ENCODE measurements at places on chromosomes 5 and 9.

DNA sequence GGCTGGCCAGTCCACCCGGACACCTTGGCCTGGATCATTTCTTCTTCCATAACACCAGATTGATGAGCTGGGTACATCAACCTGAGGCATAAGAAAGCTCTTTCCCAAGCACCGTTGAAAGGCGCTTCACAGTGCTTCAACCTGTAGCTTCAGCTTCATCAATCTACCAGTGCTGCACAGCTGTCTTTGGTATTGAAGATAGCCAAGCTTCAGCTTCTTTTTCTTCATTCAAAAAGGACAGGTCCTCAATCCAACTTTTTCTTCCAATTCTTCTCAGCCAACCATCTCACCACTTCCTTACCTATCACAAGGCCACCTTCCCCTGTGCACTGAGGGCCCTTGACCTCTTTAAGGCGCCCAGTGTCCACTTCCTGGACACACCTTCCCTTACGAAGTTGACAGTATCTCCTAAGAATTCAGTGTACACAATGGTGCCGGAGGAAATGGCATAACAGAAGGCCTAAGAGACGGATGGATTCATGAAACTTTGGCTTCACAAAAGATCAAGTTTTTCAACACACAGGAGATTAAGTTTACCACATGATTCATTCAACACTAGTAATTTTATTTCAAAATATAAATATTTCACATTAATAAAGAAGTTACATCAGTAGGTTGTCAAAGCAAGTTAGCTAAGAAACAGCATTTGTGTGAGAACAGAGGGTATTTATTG lies 1.4 kb upstream of the CTNNAL1 start:
- DNase-seq, result no peak
- H3K27me3 ChIP-seq, result no peaks in the 10 kb centered on the region
- no peaks in the 10 kb centered on the region for H3K36me3 ChIP-seq
- H3K27ac ChIP-seq, result no peak overlapping the region
- H3K4me1 ChIP-seq, result peaks cover 28% of the 10 kb centered on the region
- no peak overlapping the region for H3K4me3 ChIP-seq

DNA sequence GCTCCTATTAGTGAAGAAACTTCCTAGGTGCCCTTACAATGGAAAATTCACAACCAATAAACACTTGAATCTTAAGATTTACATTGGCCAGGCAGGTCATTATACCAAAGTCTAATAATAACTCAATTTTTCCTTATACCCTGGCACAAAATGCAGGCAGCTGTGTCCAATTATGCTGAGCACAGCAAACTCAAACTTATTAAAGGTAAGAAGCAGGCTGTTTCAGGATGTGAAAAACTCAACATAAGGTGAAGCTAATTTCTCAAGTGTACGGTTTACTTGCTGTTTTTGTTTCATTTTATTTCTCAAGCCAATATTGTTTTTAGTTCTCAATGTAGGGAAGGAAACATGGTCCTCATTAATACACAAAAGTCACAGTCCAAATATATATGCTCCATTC lies 405.1 kb downstream of the KCTD16 start:
- no peaks in the 10 kb centered on the region for H3K4me1 ChIP-seq
- no peaks in the 10 kb centered on the region for H3K36me3 ChIP-seq
- DNase-seq, result no peak
- no peaks in the 10 kb centered on the region for H3K27me3 ChIP-seq

- no peak overlapping the region for H3K4me3 ChIP-seq
- H3K4me1 ChIP-seq, result peaks cover 15% of the 10 kb centered on the region
- H3K36me3 ChIP-seq, result no peaks in the 10 kb centered on the region
- H3K27ac ChIP-seq, result no peak overlapping the region
- peaks cover 4% of the 10 kb centered on the region for H3K27me3 ChIP-seq
Observed at GRCh38 chr5:112549605-112550166, 130.6 kb upstream of the EPB41L4A start.

GRCh38 chr5:39639618-39640089 lies 214.9 kb upstream of the DAB2 start:
- H3K4me1 ChIP-seq, result peaks cover 5% of the 10 kb centered on the region
- peak; percentile 41 for DNase-seq
- H3K27ac ChIP-seq, result no peak overlapping the region
- no peaks in the 10 kb centered on the region for H3K27me3 ChIP-seq
- no peaks in the 10 kb centered on the region for H3K36me3 ChIP-seq

DNA sequence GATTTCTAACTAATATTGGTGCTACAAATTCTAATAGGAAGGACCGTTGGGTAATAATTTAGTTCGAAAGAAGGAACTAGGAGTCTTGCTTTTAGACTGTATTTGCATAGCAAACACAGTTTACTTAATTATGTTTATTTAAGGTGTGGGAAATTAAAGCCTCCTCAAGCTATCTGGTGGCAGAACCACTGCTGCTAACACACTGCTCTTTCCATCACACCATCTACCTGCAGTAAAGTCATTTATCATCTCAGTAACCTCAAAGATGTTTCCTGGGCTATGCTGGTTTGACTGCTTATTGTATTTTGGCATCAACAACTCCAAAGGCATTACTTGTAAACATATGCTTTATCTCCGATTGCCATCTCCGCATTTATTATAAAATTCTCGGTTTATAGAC lies 114.3 kb downstream of the DEPDC1B start:
- H3K27me3 ChIP-seq, result no peaks in the 10 kb centered on the region
- no peak for DNase-seq
- no peaks in the 10 kb centered on the region for H3K36me3 ChIP-seq
- no peak overlapping the region for H3K27ac ChIP-seq

GRCh38 chr5:38414348-38414747 lies 142.1 kb downstream of the LIFR start:
- H3K36me3 ChIP-seq, result no peaks in the 10 kb centered on the region
- no peak for DNase-seq
- no peak overlapping the region for H3K4me3 ChIP-seq
- H3K27ac ChIP-seq, result no peak overlapping the region

DNA sequence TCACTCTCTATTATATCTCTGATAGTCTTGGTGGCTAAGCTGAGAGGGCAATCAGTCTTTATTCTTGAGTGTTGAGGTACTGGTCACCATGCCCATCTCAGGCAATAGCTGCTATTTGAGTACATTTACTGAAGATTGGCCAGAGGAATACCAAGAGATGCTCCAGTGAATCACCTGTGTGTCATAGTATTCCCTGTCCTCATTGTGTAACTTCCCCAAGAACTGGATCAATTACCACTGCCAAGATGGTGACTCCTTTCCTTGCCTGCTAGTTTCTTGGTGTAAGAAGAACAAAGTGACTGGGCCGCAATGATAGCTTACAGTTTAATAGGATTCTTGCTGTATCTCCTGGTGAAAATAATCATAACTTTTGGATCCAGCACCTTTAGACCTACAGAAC lies 418.7 kb upstream of the KIF2A start:
- no peak overlapping the region for H3K4me3 ChIP-seq
- H3K27me3 ChIP-seq, result no peaks in the 10 kb centered on the region
- no peaks in the 10 kb centered on the region for H3K4me1 ChIP-seq
- H3K36me3 ChIP-seq, result no peaks in the 10 kb centered on the region
- DNase-seq, result no peak
- no peak overlapping the region for H3K27ac ChIP-seq

- H3K4me3 ChIP-seq, result no peak overlapping the region
- peak; percentile 77 for DNase-seq
- H3K27me3 ChIP-seq, result no peaks in the 10 kb centered on the region
- peaks cover 32% of the 10 kb centered on the region for H3K4me1 ChIP-seq
- H3K36me3 ChIP-seq, result no peaks in the 10 kb centered on the region
- H3K27ac ChIP-seq, result peak overlapping the region; percentile 30
Observed at GRCh38 chr5:132414634-132415378, 45.3 kb downstream of the SLC22A5 start.

GRCh38 chr5:36896476-36896875 lies 19.9 kb downstream of the NIPBL start:
- H3K4me3 ChIP-seq, result no peak overlapping the region
- DNase-seq, result no peak
- no peaks in the 10 kb centered on the region for H3K36me3 ChIP-seq
- no peaks in the 10 kb centered on the region for H3K4me1 ChIP-seq
- no peaks in the 10 kb centered on the region for H3K27me3 ChIP-seq

- H3K4me3 ChIP-seq, result no peak overlapping the region
- H3K36me3 ChIP-seq, result no peaks in the 10 kb centered on the region
- H3K4me1 ChIP-seq, result peaks cover 24% of the 10 kb centered on the region
Observed at GRCh38 chr5:143352691-143353090, 50.8 kb downstream of the NR3C1 start.

- no peak overlapping the region for H3K4me3 ChIP-seq
- H3K27me3 ChIP-seq, result no peaks in the 10 kb centered on the region
- H3K36me3 ChIP-seq, result peaks cover 5% of the 10 kb centered on the region
- H3K27ac ChIP-seq, result no peak overlapping the region
- DNase-seq, result no peak
Observed at GRCh38 chr5:179908528-179908927, 831 bp upstream of the TBC1D9B start.

DNA sequence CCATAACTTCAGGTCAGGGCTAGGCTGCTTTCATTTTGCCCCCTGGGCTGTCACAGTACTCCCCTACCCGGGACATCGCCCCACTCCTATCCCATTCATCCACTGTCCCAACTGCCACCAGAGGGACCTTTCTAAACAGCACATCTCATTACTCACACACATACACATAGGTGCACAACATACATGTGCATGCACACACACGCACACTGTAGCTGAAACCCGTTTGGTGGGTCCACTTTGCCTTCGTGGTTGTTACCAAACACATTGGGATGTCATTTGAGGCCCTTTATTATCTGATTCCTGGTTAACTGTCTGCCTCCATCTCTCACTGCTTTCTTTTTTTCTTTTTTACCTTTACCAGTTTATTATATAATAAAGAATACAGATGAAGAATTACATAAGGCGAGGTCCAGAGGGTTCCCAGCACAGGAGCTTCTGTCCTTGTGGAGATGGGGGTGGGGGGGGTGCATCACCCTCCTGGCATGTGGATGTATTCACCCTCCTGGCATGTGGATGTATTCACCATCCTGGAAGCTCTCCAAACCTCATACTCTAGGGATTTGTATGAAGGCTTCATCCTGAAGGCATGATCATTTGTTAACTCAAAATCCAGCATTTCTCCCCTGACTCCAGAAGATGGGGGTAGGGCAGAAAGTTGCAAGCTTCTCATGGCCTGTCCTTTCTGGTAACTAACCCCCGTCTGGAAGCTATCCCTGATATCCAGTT lies 186.0 kb downstream of the GOLPH3 start:
- peaks cover 29% of the 10 kb centered on the region for H3K4me1 ChIP-seq
- H3K36me3 ChIP-seq, result no peaks in the 10 kb centered on the region
- H3K4me3 ChIP-seq, result no peak overlapping the region
- H3K27ac ChIP-seq, result peak overlapping the region; percentile 13
- no peaks in the 10 kb centered on the region for H3K27me3 ChIP-seq

DNA sequence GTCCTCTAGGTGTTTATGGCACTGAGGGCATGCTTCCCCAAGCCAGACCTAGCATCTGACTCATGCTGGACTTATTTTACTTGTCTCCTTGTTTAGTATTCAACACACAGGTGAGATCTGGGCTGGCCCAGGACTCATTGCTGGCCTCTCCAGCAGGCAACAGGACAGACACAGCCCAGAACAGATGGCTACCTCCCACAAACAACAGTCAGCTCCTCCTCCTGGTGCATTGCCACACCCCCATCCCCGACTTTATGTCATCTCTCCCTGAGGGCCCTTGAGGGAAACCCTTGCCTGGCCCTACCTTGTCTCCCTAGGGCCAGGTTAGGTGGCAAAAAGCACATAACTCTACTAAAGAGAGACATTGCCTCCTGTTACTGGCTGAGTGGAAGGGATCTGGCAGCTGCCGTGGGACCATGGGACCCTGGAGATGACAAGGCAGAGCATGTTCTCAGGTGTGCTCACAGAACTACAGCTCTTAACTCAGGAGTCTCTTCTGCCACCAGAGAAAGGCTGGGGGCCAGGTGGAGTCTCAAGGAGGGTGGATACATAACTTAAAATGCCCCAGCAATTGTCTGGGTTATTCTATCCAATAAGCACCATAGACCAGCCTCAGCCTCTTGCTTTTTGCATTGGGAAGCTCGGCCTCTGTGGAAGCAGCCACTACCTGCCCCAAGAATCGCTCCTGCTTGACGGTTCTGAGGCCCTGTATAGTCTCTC lies 2.3 kb downstream of the ACSL6 start:
- no peak overlapping the region for H3K27ac ChIP-seq
- no peak overlapping the region for H3K4me3 ChIP-seq
- H3K4me1 ChIP-seq, result no peaks in the 10 kb centered on the region
- peaks cover 23% of the 10 kb centered on the region for H3K27me3 ChIP-seq
- DNase-seq, result no peak

- no peak overlapping the region for H3K27ac ChIP-seq
- no peaks in the 10 kb centered on the region for H3K4me1 ChIP-seq
- no peak for DNase-seq
- H3K27me3 ChIP-seq, result no peaks in the 10 kb centered on the region
Observed at GRCh38 chr9:12908895-12909294, 134.1 kb downstream of the LURAP1L start.

DNA sequence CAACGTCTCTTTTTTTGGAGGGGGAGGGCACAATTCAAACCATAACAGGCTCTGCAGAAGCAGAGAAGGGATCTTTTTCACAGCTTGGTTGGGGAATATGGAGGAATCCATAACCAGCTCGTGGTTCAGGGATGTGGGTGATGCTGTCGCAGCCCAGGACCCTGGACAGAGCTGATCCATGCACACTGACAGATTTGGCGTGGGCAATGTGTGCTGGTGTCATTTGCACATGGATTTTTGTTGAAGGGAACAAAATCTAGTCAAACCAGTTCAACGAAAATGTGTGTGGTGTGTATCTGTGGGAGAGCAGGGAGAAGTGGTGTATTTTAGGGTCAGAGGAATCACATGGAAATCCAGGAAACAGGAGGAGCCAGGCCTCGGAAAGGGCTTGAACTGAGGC lies 4.2 kb downstream of the DOCK2 start:
- H3K27me3 ChIP-seq, result no peaks in the 10 kb centered on the region
- H3K4me3 ChIP-seq, result no peak overlapping the region
- no peaks in the 10 kb centered on the region for H3K4me1 ChIP-seq
- no peak overlapping the region for H3K27ac ChIP-seq
- no peaks in the 10 kb centered on the region for H3K36me3 ChIP-seq
- peak; percentile 12 for DNase-seq

DNA sequence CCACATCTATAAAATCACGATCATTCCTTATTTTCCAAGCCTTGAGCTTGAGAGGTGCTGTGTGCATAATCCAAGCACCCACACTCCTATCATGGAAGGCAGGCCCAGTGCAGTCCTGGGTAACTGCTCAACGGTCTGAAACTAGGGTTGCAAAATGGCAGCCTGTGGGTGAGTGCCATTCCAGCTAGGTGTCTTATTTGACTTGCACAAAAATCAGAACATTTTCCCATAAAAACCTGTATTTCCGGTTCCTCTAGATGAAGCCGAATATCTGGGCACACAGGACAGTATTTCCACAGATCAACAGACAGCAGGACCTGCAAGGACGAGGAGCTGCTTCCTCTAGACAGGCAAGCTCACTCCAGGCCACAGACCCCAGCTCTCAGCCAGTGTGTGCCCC lies 588.8 kb downstream of the BNC2 start:
- DNase-seq, result no peak
- H3K27ac ChIP-seq, result no peak overlapping the region
- no peaks in the 10 kb centered on the region for H3K36me3 ChIP-seq
- no peaks in the 10 kb centered on the region for H3K4me1 ChIP-seq
- H3K27me3 ChIP-seq, result no peaks in the 10 kb centered on the region
- no peak overlapping the region for H3K4me3 ChIP-seq
